ENCODE measurements at places on chromosomes 6 and 20.

- no peak for DNase-seq
Measured at GRCh38 chr6:127554435-127555006, 22.5 kb upstream of the C6orf58 start.

DNA sequence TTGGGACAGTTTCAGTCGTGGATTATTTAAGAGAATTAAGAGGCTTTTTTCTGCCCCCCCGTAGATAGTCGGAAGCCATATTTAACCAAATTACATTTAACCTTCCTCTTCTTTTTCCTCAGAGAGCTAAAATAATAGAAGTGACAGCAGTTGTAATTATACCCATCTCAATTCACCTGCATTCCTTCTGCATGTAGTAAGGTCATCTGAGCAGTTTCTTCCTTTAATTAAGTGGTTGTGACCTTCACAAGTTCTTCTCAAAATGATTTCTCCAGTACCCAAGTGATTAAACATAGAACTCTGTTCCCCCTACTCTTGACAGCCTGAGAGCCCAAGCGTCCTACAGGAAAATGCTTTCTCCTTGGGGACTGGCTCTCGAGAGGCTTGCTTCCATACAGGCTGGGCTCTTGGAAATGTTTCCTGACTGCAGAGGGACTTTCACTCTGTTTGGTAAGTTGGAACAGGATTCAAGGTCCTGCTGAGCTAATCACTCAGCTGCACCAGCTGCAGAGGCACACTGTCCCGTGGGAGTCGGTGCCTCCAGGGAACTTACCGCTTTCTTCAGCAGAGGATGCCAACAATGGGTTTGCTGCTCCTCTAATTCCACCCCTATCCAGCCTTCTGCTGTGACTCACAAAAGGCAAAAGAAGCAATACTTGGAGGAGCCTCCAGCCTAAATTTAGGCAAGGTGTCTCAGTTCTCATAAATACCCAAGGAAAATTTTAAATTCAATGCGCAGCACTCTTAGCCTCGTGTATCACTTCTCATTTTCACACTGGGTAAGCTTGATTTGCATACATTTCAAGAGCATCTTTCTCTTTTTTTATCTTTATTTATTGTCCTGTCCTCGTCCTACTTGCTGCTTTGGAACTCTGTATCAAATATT lies 414.9 kb downstream of the KIF16B start:
- DNase-seq: no peak

DNA sequence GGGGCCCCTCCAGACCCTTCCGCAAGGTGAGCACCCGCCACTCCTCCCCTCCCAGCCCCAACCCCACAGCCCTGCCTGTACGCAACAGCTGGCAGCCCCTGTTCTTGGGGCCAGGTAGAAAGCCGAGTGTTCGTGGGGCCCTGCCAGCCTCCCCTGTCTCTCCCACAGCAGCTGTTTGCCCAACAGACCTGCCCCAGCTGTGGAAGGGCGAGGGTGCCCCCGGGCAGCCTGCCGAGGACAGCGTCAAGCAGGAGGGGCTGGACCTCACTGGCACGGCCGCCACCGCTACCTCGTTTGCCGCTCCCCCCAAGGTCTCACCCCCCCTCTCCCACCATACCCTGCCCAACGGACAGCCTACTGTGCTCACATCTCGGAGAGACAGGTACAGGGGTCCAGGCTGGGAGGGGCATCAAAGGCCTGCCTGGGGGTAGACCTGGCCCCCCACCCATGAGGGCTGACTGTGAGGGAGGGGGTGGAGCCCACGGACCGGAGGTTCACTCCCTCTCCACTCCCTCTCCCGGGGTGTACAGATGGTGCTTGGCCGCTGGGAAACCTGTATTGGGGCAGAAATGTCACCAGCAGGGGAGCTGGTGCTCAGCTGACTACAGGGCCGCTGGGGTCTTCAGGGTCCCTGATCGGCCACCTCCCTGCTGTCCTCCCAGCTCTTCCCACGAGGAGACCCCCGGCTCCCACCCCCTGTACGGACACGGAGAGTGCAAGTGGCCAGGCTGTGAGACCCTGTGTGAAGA lies 41.1 kb downstream of the FOXP4 start:
- no peak for DNase-seq

GRCh38 chr6:37549154-37549553 lies 49.5 kb upstream of the CCDC167 start:
- DNase-seq: no peak

DNA sequence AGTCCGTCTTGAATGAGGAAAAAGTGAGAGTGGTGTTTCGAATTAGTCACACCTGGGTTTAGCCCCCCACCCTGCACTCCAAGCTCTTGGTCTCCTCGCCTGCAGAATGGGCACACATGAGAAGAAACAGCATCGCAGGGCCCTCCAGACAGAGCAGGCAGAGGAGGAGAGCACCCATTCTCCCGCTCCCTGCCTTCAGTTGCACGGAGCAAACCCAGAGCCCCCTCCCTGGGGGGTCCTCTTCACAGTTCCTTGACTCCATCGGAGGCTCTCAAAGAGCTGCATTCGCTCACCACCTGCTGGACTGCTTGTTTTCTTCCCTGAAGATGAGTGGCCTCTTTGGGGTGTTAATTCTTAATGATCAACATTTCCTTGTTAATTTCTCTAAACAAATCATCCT lies 5.1 kb downstream of the CST7 start:
- no peak for DNase-seq

DNA sequence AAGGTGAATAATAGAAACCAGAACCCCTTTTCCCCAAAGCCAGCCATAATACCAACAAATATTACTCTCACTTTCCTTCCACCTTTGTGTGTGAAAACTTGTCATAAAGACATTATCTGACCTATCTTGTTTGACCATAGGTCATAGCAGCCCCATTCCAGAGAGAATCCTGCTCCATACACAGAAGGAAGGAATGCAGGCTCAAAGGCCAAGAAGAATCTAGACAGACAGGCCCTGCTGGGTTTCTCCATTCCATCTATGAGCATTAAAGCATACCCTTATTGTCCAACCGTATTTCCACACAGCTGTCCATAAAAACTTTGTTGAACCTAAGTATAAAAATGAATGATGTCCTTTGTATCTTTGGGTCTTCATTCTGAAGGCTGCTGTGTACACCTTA lies 40.7 kb upstream of the KCNK5 start:
- no peak for DNase-seq

DNA sequence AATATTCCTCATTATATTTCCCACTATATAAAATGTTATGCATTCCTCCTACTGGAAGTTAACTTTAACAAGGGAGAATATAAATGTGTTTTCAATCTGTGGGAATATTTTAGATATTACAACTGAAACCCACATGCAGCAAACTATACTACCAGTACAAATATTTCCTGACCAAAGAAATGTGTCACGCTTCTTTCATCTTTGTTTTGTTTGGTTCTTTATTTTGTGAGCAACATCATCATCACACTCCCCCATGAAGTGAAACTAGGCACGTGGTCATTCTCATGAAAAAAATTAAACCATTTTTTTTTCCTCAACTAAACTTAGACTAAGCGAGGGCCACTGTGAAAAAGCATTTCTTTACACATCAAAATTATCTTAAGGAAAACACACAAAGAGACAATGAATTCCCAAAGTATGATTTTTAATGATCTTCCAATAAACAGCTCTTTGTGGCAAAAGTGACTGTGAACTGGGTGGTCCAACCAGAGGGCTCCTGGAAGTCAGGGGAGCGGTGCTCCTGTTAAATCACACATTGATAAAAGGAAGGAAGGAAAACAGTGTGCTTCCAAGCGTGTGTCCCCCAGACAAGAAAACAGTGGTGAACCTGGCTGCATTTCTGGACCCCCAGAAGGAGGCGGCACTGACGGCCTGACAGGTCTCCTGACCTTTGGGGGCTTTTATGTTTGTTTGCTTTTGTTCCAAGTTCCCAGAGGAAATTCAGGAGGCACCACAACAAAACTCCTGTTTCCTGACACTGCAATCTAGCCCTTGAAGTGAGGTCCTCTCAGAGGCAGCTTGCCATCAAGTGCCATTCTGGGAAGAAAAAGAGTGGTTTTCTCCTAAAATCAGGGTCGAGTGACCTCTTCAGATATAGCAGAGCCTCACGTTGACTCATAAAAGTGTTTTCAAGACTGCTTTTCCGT lies 166.8 kb upstream of the FOXQ1 start:
- DNase-seq: no peak

DNA sequence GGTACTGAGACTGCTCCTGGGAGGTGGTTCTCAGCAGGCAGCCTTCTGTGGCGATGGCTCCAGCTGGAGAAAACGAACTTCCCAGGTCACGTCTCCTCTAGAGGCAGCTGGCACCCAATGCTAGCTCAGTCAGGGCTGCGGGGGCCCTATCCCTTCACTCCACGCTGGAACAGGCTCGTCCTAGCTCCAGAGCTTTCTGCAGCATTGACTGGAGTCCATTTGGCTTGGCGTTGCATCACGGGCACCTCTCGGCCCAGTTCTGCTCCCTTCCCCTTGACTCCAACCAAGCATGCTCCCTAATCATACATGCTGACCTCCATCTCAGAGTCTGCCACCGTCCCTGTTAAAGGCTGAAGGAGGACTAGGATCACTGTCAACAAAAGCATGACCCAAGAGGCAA lies 5.9 kb upstream of the IRF4 start:
- no peak for DNase-seq

DNA sequence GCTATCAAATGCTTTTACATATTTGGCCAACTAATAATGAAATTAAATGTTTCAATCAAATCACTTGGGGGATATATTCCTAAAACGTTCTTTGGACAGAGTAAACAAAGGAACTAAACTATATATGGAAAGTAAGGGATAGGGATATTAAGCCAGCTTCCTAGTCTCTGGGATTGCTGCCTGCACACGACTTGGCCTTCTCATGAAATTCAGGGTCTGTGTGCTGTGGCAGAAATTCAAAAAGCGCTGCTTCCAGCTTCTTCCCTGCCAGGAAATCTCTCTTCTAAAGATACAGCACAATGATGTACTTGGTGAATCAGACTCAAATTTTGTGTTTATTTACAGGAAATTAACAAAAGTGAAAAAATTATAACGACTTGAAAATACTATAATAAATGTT lies 206.3 kb upstream of the RAB32 start:
- DNase-seq: no peak

DNA sequence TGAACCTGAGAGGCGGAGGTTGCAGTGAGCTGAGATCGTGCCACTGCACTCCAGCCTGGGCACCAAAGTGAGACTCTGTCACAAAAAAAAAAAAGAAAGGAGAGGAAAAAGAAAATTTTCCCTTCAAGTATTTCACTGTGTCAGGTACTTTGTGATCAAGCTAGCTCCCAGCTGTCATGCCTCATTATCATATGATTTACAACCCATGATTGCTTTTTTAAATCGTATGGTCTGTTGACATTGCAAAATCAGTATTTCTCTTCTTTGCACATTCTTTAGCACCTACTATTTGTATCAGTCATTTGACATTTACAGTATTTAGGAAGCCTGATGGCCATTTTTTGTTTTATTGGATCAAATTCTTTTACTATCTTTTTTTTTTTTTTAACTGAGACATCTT lies 22.4 kb downstream of the SASH1 start:
- no peak for DNase-seq

DNA sequence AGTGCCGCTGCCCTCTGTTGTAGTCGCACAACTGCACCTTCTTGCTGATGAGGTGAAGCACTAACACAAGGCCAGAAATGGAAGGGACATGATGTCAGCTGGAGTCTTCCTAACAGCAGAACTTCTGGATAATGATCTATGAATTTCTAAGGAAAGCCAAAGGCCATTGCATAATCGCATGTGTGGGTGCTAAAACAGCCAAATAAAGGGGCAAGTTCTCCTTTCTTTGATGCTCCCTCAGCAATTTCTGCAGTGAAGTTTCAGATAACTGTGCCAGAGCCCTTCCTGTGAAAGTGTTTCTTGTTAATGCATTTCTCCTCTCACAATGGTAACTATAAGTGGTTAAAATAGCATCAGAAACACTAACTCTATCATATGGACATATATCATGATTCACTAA lies 8.0 kb upstream of the F13A1 start:
- DNase-seq: no peak

- DNase-seq: no peak
Measured at GRCh38 chr20:420721-421574, 12.8 kb downstream of the RBCK1 start.

Measured in activated T-cell treated with anti-CD3 and anti-CD28 coated beads, Interleukin-2, amount 50 U/mL, for 48 hours (primary cell).